Stimulated activated CD8-positive, alpha-beta memory T cell treated with anti-CD3 and anti-CD28 coated beads, Interleukin-4, amount 100 ng/mL, for 1 hour (primary cell): ENCODE measurements at places on chromosomes 11 and 22.

DNA sequence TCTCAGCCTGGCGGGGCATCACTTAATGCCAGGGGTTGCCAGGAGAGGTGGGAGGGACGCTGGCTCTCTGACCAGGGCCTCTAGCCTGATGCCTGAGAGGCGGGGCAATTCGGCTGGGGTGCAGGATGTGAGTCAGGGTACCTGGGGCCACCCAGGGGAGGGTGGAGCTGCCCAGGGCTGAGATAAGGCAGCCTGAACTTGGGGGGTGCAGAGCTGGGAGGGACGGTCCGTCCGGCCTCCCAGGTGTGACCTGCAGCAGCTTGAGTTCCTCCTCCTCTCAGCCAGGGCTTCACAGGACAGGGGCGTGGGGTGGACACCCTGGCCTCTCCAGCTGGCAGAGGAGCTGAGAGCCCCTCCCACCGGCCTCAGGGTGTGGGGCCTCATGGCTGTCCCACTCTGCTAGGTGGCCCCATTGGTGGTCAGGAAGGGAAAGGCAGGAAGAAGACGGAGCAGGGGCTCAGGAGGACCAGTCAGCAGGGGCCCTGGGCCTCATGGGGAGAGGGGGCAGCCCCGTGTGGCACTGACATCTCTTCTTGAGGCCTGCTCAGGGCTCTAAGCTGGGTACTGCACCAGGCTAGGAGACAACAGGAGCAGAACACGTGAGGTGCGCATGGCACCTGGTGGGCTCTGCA is 942 bp upstream of the RPS6KA4 start:
- no peak for DNase-seq

DNA sequence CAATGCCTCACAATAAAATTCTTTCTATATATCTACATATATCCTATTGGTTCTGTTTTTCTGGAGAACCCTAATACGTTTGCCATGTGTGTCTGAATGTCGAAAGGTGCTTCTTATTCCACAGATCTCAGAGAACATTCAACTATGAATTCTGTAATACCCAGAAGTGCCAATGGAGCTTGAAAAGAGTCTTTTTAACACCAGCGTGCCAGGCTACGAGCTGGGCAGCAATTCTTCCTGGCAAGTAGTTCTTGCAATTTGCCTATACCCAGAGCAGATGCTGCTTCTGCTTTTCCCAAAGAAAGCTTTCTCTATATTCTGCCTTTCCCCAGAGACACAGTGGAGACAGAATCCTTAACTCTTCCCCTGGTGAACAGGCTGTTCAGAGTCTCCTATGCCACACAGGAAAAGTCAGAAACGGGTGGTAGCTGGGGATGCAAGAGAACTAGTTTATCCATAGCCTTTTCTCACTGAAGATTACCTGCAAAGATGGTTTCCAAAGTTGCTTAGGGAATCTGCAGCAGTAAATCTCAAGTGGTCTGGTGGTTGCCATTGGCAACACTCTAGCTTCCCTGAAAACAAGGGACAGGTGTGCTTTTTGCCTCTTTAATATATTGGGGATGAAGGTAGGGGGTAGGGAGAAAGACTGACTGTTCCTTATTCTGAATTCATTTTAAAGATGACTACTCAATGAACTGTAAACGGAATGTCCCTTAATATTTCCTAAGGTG is 16.8 kb upstream of the PAFAH1B2 start:
- no peak for DNase-seq

GRCh38 chr11:15670520-15671070 is 555.9 kb downstream of the INSC start:
- no peak for DNase-seq

GRCh38 chr11:130246738-130247137 is 68.0 kb downstream of the ZBTB44 start:
- DNase-seq, result no peak

DNA sequence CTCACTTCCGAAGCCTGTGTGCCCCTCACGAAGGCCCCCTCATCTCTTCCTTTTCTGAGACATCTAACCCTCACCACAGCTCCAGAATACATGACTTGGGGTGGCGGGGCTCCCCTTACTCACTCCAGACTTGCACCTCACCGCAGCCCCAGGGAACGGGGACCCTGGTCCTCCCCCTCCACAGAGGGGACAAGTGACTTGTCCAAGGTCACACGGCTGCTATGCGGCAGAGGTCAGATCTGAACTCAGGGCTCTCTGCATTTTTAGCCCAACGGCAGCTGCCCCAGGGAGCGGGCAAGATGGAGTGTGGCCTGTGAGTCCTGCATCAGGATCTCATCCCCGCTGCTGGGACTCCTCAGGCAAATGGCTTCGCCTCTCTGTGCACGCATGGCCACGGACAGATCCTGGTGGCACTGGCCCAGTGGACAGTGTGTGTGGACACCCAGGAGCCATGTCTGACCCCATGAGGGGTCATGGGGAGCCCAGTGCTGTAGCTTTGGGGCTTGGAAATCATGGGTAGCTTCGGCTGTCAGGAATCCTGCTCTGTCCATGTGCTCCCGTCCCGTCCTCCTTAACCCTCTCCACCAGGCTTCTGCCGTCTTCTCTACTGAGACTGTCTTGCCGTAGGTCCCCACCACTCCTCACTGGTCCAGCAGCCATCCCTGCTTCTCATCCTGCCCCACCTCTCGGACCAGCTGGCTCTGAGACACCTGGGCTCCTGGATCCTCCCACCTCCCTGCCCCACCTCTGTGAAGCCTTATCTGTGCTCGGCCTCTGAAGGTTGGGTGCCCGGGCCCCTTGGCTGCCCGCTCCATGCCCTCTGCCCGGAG is 48.0 kb upstream of the CARS1 start:
- DNase-seq, result no peak

DNA sequence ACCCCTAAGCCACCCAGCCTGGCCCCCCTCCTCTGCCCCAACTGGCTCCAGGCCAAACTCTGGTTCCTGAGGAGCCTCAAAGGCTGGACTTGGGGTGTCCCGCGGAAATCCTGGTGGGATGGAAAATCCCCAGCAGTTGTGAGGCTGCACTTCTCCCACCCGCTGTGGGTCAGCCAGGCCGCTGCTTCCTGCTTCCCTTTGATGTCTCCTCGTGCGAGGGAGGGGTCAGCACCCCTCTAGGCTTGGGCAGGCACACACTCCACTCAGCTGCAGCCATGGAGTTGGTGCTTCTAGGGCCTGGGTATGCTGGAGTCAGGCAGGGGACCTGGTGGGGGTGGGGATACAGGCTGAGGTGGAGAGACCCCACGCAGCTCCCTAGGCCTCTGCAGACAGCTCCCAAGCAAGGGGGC is 12.0 kb downstream of the KCNQ1OT1 start:
- DNase-seq, result no peak

DNA sequence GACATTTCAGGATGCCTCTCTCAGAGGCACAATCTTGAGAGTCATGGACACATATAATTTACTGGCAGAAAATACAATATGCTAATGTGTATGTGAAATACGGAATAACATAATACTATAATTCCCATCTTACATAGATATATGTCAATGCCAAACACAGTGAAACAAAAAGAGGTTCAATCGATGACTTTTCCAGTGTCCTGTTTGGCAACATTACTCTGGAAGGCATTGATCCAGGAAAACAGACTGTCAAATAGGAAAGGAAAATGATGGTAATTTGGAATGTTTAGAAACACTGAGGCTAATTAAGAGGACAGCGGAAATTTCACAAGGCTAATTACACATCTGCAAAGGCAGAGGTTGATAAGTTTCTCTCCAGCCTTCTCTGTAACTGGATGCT is 942.3 kb downstream of the LRRC4C start:
- DNase-seq, result no peak

DNA sequence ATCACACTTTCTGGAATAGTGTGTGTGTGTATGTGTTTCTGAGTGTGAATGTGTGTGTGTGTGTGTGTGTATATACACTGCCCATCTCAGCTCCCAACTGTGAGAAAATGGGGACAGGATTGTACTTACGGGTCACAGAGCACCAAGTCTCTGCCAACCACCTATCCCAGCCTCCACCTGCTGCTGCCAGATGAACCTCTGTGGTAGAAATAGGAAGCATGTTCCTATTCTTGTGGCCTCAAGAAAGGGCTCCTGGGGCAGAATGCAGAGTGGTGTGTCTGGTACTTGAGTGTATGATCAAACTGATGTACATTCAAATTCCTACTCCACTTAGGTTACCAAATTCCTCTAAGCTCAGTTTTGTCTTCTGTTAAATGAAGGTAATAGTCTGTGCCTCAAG is 14.6 kb downstream of the UBASH3B start:
- DNase-seq, result no peak

DNA sequence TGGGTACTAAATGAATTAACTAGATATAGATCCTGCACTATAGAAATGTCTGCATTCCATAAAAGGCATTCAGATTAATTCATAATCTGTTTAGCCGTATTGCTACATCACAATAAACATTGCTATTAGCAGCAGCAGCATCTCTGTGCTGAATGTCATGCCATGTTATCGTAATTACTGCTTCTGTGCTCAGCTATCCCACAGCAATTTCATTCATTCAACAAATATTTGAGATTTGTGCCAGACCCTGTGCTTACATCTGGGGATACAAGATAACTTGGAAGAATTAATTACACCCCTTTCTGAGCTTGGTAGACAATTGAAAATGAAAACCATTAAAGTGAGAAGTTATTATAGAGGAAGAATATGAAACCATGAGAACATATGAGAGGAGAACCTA is 185.8 kb upstream of the C11orf87 start:
- DNase-seq, result no peak

- DNase-seq, result no peak
Measured at GRCh38 chr11:102026959-102027358, 20.3 kb upstream of the CFAP300 start.

DNA sequence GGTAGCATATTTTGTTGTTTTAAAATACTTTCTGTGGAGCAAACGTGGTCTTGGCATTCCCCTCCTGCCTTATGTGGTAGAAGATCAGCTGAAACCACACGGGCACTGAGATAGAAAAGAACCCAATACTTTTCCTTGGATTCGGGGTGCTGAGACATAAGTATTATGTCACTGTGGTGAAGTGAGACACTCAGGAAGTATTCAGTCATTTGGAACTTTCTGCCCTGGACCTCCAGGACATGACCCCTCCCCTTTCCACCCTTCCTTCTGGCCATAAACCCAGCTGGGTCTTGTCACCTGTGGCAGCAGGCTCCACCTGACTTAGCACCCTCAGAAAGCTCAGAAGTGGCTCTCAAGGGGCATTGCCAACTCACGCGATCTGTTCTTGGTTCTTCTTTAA is 123.4 kb downstream of the SWAP70 start:
- DNase-seq, result no peak

- DNase-seq, result no peak
Measured at GRCh38 chr22:45846952-45847351, 130.0 kb downstream of the WNT7B start.

DNA sequence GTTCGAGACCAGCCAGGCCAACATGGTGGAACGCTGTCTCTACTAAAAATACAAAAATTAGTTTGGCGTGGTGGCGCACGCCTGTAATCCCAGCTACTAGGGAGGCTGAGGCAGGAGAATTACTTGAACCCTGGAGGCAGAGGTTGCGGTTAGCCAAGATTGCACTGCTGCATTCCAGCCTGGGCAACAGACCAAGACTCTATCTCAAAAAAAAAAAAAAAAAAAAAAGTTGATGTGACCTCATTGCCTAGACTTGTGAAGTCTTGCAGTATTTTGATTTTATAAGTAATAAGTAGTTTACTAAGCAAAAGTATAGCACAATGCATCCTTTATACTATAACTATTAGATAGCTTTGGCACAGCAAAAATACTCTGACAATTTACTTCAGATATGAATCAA is 9.9 kb upstream of the CUL5 start:
- no peak for DNase-seq

GRCh38 chr11:119015054-119015611 is 3.0 kb downstream of the RPS25 start:
- no peak for DNase-seq

DNA sequence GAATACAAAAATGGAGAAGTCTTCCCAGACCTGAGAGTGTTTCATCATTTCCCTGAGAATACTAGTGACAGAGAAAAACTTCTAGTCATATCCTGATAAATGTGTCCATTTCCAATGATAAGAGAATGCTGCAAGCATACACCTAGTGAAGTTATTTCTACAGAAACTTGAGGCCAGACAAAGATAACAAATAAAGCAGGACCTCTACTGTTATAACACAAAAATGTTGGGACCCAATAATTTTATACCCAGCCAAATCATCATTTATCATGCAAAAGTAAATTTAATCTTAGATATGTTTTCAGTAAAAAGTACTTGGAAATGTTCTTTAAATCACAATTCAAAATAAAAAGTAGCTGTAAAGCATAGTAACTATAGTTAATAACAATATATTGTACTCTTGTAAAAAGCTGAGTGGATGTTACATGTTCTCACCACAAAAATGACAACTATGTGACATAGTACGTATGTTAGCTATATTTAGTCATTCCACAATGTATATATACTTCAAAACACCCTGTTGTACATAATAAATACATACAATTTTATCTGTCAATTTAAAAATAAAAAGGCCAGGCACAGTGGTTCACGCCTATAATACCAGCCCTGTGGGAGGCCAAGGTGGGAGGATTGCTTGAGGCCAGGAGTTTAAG is 12.6 kb downstream of the RRAS2 start:
- no peak for DNase-seq

DNA sequence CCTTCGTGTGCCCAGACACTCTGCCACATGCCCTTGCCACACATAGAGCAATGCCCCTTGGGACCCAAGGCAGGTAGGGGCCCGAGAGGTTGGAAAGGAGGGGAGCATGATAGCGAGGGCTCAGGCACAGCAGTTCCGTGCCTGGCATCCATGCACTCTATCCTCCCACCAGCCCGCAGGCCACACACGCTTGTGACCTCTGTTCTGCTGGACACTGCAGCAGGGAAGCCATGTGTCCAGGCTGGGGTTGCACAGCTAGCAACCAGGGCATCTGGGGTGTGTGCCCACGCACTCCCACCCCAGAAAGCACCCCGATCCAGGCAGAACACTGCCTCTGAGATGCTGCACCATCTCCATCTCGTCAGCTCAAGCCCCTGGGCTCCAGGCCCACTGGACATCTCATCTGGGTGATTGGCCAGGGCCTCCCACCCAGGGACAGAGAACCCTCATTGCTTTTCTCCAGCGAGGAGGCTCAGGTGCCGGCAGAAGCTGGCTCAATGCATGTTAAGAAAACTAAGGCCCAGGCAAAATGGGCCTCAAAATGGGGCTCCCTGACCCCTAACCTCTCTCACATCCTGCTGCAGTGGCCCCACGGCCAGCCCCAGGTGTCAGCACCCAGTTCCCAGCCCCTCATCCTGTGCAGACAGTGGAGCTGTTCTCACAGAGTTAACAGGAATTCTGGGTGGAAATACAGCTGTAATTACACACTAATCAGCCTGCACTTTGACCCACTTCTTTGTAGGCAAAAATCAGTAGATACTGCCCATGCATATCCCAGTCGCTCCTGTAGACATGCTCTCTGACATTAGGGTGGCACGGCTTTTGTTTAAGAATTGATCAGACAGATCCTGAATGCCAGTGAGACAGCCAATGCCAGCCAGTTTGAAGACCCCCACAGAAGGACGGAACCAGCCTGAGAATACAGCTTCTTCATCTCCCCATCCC is 173.9 kb upstream of the B3GAT1 start:
- no peak for DNase-seq

GRCh38 chr11:114396916-114397315 is 3.4 kb downstream of the C11orf71 start:
- no peak for DNase-seq
